ENCODE measurements at places on chromosomes 2 and 18.
A peak's percentile ranks its signal among the peaks of the same experiment; 100 is the strongest.

- no peak for DNase-seq
These were observed 44.0 kb downstream of the MYL12B start for GRCh38 chr18:3305933-3306332.

DNA sequence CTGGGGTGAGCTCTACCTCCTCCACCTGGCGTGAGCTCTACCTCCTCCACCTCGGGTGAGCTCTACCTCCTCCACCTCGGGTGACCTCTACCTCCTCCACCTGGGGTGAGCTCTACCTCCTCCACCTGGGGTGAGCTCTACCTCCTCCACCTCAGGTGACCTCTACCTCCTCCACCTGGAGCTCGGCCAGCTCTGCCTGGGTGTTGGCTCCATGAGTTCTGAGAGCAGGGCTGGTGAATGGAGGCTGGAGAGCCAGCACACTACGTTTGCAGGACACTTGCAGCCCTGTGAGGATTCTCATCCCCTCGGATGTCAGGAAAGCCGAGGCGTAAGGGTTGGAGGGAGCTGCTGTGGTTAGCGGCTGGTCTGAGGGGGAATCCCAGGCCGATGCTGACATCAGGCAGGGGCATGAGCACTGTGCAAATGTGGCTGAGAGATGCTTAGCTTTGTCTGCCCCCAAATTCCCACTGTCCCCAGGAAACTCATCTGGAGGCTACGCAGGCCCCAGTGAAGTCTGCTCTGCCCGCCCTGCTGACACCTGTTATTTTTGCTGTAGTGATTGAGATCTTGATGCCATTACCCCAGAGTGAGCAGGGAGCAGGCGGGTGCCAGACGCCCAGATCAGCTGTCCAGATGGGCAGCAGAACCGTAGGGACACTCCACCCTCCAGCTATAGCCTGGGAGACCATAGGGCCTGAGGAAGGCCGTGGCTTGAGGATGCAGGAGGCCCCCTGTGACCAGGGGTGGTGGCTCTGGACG lies 3.3 kb downstream of the CROCC2 start:
- DNase-seq, result no peak

DNA sequence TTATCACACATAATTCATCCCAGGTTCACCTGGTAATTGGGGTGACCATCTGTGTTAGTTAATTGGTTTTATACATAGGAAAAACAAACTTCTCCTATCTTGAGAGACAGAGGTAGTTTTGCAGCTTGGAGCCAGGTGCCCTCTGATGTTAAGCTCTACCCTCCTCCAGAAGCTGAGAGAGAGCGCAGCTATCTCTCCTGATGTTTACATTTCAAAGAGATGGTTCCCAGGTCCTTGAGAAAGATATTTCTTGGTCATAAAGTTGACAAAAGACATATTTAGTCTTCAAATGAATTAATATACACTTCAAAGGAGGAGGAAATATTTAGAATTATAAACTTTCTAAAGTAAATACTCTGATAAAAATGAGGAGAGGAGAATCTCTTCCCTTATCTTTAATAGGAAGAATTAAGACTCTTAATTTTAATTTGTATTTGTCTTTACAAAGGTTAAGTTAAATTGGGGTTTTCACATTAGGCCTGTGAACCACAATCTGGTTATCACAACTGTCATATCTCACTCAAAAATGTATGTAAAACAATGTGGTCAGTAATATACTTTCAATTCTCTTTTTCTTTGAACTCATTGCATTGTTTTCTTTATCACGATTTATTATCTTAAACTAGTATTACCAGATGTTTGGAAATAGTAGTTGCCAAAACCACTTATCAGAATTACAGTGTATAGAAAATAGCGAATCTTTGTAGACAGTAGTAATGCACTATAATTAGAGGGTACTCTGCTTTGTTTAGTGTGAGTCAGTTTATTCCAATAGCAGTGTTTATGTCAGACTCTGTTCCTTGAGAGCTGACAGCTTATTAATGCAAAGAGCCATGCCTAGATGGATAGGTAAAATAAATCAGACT lies 26.8 kb downstream of the SERPINB4 start:
- no peak for DNase-seq

GRCh38 chr18:45284174-45284573 lies 331.1 kb upstream of the SLC14A2 start:
- DNase-seq, result no peak

GRCh38 chr2:64593035-64593655 lies 60.6 kb downstream of the SERTAD2 start:
- DNase-seq, result no peak

DNA sequence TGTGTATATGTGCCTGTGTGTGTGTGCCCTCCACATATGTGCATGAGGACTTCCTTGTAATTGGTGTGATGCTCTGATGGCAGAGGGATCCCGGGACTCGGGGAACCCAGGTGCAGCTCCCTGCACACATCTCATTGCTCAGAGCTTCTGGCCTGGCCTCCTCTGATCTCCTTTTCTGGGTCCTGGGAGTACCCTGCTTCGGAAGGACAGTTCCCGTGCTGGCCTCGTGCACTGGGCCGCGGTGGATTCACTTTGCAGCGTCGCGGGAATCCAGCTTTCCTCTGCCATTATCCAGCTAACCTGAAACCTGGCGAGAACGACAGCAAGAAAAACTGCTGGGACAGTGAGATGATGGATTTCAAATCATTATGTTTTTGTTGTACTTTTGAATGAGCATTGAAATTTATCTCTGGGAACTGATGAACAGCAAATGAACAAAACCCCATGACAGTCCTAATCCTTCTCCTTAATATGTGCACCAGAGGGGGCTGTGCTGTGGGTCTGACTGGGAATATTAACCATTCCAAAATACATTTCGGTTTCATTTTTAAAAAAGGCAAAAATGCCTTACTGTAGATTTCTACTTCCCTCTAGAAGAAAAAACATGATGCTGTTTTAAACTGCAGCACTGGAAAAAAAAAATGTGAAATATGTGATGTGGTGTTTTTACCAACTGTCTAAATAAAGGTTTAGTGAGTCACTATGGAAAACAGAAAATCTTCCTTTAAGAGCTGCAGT lies 78.2 kb downstream of the PTGR3 start:
- no peak for DNase-seq

GRCh38 chr2:185664384-185664783 lies 74.2 kb upstream of the FSIP2 start:
- no peak for DNase-seq

DNA sequence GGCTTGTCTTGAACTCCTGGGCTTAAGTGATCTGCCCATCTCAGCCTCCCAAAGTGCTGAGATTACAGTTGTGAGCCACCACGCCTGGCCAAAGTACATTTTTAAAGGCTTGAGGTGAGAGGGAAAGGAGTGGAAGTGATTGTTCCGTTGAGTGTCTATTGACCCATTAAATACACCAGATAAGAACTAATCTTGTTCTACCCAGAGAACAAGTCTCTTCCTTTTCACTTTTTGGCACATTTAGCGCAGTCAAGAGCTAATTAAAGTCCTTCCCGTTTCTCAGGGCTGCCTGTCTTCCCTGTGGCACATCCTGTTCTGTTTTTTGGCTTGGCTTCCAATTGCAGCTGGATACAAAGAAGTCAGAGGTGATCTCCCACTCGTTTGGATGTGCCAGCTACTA lies 172.3 kb downstream of the ALPK2 start:
- DNase-seq, result no peak

GRCh38 chr18:53004798-53005197 lies 664.8 kb downstream of the DCC start:
- no peak for DNase-seq

GRCh38 chr2:169739351-169739750 lies 5.7 kb downstream of the KLHL23 start:
- DNase-seq, result no peak

GRCh38 chr2:161077367-161078210 lies 82.6 kb upstream of the TANK start:
- peak; percentile 44 for DNase-seq

DNA sequence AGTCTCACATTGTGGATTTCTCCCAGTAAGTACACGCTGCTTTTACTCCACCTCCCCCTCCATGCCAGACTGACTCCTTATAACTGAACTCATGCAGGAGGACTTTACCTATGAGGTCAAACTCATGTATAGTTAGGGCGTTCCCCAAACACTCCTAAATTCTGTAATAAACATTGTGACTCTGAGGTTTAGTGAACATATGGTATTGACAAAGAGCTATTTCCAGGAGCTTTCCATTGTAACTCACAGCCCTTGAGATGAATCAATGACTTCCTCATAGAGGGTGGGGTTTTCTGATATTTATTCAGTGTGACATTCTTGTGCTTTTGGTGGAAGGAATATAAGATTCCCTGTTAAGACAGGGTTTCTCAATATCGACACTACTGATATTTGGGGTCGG lies 337.4 kb upstream of the SLC14A2 start:
- no peak for DNase-seq

- DNase-seq, result no peak
These were observed 78.6 kb downstream of the FAM228A start for GRCh38 chr2:24253303-24253919.

GRCh38 chr2:145075454-145076062 lies 555.6 kb upstream of the ZEB2 start:
- no peak for DNase-seq

Data from activated CD4-positive, alpha-beta T cell treated with anti-CD3 and anti-CD28 coated beads, Interleukin-2, amount 50 U/mL, for 1 hour (primary cell).